ENCODE measurements at places on chromosomes 6 and 20. TPM values are rescaled to one million over a fixed set of nuclear protein-coding genes. Genes with fewer than 3 reads are reported as not detected.

The AGER gene
- total RNA-seq: 0.50 TPM

The YTHDF1 gene
- total RNA-seq: 24.5 TPM

The TOX2 gene
- 5.0 TPM for total RNA-seq

The TCF21 gene
- 28.5 TPM for total RNA-seq

The HLA-DMB gene
- not detected for total RNA-seq

The ZMYND8 gene
- 20.0 TPM for total RNA-seq
